ENCODE measurements at places on chromosomes 7 and 10. TPM values are rescaled to one million over a fixed set of nuclear protein-coding genes. Genes with fewer than 3 reads are reported as not detected.

Gene AKR1C8
- total RNA-seq, result not detected

Gene STEAP2
- total RNA-seq, result not detected

Gene CUL2
- total RNA-seq, result 49.0 TPM

Gene DGKB
- not detected for total RNA-seq

Gene CASP2
- total RNA-seq, result 116 TPM

Gene RET
- 0.21 TPM for total RNA-seq

Gene FRAT2
- total RNA-seq, result 10.6 TPM

Gene SMO
- 0.64 TPM for total RNA-seq

Gene TMEM213
- not detected for total RNA-seq

Gene NKX2-3
- not detected for total RNA-seq

Gene HOXA2
- total RNA-seq, result not detected

Gene H2AZ2
- total RNA-seq, result 204 TPM

Gene GDF10
- total RNA-seq, result 0.11 TPM

Gene CYP26C1
- total RNA-seq, result not detected

Gene PPP1R17
- total RNA-seq, result not detected

All from activated T-helper 2 cell treated with anti-CD3 and anti-CD28 coated beads, Interferon-gamma antibody, Interleukin-2, Interleukin-4, amounts not matched to agents 10 μg/mL and 5 μg/mL and 100 μg/mL, durations not matched to agents 14 hours and 24 hours and 36 hours (primary cell).